ENCODE measurements at places on chromosomes 4 and X. TPM values are rescaled to one million over a fixed set of nuclear protein-coding genes. Genes with fewer than 3 reads are reported as not detected.

- no peaks in the 10 kb centered on the region for H3K27me3 ChIP-seq
- H3K27ac ChIP-seq, result no peak overlapping the region
- no peak overlapping the region for H3K4me3 ChIP-seq
- H3K36me3 ChIP-seq, result no peaks in the 10 kb centered on the region
- no peak for DNase-seq
- no peaks in the 10 kb centered on the region for H3K4me1 ChIP-seq
These were observed 5.7 kb upstream of the NHS start for GRCh38 chrX:17369309-17369708.

GRCh38 chrX:137194164-137194563 lies 160.4 kb upstream of the GPR101 start:
- peak; percentile 20 for DNase-seq
- H3K27me3 ChIP-seq, result no peaks in the 10 kb centered on the region

The RPA4 gene
- total RNA-seq, result 0.23 TPM

DNA sequence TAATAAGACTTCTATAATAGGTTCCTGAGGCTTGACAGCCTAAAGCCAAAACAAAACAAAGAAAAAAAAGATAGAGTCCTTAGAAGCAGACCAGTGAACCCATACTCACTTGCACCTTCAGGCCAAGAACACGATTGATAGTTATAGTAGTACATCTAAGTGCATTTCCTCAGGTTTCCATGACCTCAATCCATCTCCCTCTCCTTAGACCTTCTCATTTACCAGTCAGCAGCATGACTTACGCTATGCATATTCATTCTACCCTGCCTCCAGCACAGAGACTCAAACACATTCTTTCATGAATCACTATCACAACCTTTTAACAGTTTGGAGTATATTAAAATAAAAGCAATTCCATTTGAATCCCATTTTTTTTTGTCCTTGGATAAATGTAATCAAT lies 855.6 kb downstream of the CCSER1 start:
- no peaks in the 10 kb centered on the region for H3K4me1 ChIP-seq
- no peak overlapping the region for H3K27ac ChIP-seq
- H3K4me3 ChIP-seq, result no peak overlapping the region
- no peaks in the 10 kb centered on the region for H3K27me3 ChIP-seq
- H3K36me3 ChIP-seq, result no peaks in the 10 kb centered on the region

DNA sequence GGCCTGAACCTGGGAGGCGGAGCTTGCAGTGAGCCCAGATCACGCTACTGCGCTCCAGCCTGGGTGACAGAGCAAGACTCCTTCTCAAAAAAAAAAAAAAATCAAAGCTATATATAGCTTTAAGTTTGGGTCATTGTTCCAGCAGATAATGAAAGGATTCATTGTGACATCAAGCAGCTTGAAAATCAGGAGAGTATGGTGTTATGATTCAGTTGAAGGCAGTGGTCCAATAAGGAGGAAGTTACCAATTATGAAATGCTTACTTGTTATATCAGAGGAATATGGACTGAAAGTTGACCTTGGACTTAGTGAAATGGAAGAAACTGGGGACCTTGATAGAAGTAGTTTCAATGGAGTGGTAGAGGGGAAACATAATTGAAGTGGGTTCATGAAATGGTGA lies 140.4 kb upstream of the MAD2L1 start:
- H3K4me3 ChIP-seq, result no peak overlapping the region
- H3K27ac ChIP-seq, result no peak overlapping the region
- H3K27me3 ChIP-seq, result no peaks in the 10 kb centered on the region
- no peak for DNase-seq
